AG10803 (cell line): ENCODE measurements at places on chromosomes 4 and X.

DNA sequence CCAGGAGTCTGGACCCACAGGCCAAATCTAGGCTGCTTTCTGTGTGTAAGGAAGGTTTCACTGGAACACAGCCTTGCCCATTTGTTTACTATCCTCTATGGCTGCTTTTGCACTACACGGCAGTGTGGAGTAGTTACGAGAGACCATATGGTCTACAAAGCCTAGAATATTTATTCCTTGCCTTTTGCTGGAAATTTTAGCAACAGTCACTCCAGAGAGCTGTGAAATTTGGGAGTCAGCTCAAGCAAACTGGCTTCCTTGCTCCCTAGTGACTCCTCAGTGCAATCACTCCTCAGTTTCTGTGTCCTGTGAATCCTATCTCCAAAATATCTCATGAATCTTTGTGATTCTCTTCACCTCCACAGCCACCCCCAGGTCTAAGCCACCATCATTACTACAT, 99.0 kb upstream of the CPEB2 start:
- DNase-seq: no peak

DNA sequence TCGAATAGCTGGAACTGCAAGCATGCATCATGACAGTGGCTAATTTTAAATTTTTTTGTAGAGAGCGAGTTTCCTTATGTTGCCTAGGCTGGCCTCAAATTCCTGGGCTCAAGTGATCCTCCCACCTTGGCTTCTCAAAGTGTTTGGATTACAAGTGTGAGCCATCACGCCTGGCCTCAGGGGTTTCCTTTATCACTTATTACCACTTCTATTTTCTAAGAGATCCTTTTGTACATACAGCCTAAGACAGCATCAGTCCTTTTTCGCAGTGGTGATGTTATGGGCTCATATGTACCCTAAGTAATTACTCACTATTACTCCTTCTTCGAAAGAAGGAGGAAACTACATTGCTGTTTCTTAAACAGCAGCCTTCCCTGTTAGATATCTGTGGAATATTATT, 54.1 kb upstream of the CDKN2AIP start:
- no peak for DNase-seq

GRCh38 chr4:76809594-76810305, 88.2 kb downstream of the SOWAHB start:
- DNase-seq: peak; percentile 86

- peak; percentile 56 for DNase-seq
These were observed 51.7 kb upstream of the CLCN4 start for GRCh38 chrX:10104958-10105658.

GRCh38 chr4:25915353-25915705, 1.3 kb downstream of the SMIM20 start:
- peak; percentile 34 for DNase-seq

GRCh38 chr4:7907142-7907541, 32.5 kb downstream of the AFAP1 start:
- DNase-seq: no peak

DNA sequence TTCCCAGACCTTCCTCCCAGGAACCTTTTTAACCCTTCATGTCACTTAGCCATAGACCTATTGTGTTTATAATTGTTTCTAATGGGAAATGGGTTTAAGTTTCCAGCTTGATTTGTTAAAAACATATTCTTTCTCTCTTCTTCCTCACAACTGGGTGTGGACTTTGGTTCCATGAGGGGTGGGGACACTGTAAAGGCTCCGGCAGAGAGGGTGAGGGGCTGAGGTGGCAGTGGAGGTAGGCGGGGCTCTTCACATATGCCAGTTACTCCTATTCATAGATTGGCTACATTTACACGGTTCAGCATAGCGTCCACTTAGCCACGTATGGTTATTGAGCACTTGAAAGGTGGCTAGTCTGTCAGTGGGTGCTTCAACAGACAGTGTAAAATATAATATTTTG, 7.8 kb downstream of the INTS6L start:
- no peak for DNase-seq

DNA sequence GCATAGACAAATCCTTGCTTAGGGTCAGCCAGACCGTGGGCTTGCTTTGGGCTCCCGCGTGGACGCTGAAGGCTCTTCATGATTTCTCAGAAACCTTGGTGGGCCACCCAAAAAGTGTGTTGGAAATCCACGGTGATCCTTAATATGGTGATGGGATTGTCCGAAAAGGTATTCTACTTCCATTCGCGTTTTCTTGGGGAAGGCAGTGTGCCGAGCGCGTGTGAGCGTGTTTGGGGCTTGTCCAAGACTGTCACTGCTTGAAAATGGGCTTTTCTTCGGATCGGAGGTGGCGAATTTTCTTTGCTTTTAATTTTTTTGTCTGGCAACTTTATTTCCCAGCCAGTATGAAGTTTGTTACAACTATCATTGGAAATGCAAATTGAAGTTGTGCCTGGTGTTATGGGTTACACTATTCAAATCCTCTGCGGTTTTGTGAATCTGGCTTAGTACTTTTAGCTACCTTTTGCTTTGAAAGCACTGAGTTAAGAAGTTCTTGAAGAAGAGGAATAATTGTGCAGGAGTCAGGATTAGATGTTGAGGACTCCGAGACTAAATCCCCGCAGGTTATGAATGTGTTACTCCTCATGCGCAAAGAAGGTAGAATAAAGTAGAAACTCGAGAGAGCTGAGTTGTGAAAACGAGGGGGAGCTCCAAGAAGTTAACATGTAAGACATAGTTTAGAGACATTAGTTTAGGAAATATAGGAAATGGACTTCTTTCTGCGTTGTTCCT, 3.2 kb downstream of the SPRY1 start:
- peak; percentile 17 for DNase-seq

DNA sequence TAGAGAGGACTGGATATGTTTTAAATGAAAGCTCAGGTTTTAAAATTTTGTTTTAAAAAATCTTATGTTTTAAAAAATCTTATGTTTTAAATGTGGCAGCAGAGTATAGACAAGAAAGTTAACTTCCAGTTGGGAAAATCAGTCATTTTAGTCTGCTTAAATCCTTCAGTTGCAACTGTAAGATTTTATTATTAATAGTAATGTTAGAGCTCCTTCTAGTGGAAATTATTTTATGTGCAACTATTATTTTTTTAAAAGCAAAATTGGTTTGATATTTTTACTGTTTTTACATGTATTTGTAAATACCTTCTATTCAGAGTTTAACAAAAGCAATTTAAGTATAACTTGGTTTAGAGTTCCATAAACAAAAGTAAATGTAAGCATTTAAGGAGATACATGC, 8.5 kb upstream of the NUDT6 start:
- DNase-seq: peak; percentile 35

DNA sequence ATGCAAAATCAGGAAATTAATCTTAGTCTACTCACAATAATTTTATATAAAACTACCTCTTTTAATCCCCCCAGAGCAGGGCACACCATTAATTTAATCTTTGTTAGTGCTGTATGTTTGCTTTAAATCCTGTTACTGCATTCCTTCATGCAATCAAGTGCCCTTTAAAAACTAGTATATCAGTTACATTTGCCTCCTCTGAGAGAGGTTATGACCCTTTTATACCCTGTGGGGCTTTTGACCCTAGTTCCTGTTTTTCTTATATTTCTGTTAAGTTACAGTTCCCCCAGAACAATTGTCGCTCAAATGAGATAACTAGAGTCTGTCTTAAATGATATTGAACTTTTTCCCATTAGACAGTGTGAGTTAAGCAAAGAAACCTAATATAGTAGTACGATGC, 46.2 kb downstream of the GPC4 start:
- DNase-seq: no peak

DNA sequence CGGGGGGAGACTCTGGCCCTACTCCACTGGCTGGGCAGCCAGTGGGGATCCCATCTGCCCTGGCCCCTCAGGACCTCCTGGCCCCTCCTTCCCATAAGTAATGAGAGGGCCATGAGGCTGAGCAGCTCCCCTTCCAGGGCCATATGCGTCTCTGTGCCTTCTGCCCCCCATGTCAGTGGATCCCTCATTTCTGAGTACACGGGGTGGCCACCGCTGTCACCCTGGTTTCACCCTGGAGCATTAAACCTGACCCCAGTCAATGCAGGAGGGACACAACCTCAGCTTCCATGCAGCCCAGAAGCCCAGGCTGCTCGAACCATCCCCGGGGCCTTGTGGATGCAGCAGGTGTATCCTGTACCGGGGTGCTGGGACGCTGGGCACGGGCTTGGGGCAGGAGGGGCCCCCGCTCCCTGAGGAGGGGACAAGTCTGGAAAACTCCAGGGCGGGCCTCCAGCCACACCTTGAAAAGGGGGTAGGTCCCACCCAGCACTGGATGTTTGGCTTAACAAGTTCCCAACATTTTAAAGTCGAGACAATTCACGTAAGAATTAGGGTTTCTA, 24.2 kb downstream of the ATP5ME start:
- DNase-seq: no peak

- no peak for DNase-seq
These were observed 361.1 kb downstream of the MID1IP1 start for GRCh38 chrX:39162322-39162735.

- DNase-seq: no peak
These were observed 2.3 kb upstream of the MSL3 start for GRCh38 chrX:11755724-11756123.
